Natural killer cell (primary cell): ENCODE measurements at places on chromosomes 7 and 10.
A peak's percentile ranks its signal among the peaks of the same experiment; 100 is the strongest.

GRCh38 chr7:491292-491957 lies 28.2 kb downstream of the PDGFA start:
- no peak for DNase-seq

GRCh38 chr10:12006671-12007070 lies 35.9 kb downstream of the UPF2 start:
- DNase-seq, result no peak

GRCh38 chr7:149291036-149291780 lies 29.2 kb downstream of the ZNF783 start:
- no peak for DNase-seq

GRCh38 chr10:126013489-126014281 lies 117.3 kb downstream of the FANK1 start:
- DNase-seq, result peak; percentile 19

DNA sequence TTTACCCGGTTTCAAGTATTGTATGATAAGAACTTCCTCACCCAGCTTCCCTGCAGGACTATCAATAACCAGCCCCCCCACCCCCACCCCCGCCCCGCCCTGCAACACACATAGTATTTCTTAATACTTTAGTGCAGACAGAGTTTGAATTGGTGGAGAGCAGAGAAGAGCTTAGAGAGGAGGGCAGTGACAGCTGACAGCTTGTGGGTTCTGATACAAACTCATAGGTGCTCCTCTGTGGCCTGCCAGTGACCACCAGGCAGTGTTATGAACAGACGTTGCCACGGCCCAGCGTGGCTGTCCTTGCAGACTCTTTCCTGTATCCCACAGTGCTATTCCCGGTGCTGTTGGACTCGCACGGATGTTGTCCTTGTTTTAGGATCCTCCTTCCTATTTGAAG lies 186.9 kb upstream of the ADO start:
- DNase-seq, result no peak

DNA sequence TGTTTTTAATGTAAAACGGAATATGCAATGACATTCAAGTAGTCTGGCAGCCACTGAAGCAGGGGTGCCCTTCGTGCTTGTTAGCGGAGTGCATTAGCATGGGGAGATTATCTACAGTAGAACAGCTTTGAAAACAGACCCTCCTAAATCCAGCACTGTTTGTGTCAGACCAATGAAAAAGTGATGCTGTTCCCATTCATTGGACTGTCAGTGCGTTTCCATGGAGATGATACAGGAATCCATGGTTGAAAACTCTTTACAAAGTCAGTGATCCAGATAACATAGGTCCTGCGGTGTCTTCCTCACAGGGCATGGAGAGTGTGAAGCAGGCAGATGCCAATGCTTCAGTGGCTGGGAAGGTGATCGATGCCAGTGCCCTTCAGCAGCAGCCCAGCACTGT lies 73.6 kb downstream of the ITGB8 start:
- no peak for DNase-seq

DNA sequence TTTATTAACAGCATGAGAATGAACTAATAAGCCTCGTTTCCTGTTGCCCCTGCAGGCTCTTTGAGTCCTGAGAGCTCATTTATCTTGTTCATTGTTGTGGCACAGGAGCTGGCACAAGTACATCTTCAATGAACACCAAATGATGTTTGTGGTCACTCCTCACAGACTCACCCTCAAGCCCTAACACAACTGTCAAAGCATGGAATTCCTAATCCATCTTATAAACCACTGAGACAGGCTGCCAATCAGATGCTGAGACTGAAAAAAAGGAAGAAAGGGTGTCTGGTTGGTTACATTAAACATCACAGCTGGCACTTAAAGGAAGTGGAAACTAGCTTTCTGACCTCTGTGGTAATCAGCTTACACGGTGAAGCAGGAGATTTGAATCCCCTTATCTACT lies 7.7 kb upstream of the CCDC172 start:
- DNase-seq, result no peak

DNA sequence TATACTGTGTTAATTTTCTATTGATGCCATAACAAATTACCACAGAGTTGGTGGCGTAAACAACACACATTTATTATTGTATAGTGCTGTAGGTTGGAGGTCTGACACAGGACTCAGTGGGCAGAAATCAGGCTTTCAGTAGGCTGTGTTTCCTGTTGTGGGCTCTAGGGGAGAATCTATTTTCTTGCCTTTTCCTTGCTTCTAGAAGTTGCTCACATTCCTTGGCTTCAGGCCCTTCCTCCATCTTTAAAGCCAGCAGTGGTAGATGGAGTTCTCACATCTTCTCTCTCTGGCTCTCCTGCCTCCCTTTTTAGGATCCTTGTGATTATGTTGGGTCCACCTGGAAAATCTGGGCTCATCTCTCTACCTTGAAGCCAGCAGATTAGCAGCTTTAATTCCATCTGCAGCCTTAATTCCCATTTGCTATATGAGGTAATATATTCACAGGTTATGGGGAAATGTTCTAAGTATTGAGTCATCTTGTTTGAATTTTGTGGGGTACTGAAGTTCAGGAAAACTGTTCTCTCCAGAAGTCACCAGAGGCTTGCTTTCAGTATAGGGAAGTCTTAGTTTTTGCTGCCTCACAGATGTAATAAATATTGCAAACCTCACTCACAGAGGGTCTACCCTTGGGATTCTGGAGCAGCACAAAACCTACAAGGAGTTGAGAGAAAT lies 38.9 kb downstream of the CCNY start:
- DNase-seq, result no peak

DNA sequence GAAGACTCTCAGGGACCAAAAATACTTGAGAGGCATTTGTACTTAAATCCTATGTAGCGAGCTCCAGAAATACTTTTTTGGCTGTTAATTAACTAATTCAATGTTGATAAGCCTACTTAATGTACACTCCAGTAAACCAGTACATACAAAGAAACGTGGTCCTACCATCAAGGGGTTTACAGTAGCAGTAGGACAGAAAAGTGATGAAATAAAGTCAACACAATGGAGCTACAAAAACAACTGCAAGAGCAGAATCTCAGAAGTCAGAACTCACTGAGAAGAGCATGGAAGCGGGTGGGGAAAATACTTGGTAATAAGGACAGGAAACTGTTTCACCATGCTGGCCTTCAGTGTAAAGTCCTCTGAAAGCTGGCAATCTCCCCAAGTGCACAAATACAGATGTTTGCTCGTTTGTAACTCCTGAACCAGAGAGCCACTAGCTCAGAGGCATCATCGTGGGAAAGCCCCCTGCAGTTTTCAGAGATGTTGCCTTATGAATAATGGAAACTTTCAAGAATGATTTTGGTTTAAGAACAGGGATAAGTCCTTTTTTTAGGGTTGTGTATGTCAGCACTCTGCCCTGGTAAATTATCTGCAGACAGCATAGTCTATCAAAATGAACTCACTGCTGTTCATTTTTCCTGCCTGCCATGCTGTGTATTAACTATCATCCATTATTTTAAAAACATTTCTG lies 233.2 kb downstream of the SORCS1 start:
- DNase-seq, result no peak

DNA sequence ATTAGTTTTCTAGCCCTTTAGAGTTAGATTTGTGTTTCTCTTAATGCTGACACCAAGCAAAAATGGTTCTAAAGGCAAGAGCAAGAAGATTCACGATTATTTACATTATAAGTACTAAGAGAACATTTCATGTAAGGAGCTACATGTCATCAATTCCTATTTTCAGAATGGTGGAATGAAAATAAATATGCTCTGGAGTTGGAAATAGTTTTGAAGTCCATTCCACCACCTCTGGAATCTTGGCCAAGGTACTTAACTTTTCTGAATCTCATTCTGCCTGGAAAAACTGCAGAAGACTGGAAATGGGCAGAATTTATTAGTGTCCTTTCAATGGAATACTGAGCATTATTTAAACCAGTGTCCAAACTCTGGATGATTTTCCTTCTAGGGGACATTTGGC lies 125.1 kb upstream of the RAB11FIP2 start:
- DNase-seq, result no peak

DNA sequence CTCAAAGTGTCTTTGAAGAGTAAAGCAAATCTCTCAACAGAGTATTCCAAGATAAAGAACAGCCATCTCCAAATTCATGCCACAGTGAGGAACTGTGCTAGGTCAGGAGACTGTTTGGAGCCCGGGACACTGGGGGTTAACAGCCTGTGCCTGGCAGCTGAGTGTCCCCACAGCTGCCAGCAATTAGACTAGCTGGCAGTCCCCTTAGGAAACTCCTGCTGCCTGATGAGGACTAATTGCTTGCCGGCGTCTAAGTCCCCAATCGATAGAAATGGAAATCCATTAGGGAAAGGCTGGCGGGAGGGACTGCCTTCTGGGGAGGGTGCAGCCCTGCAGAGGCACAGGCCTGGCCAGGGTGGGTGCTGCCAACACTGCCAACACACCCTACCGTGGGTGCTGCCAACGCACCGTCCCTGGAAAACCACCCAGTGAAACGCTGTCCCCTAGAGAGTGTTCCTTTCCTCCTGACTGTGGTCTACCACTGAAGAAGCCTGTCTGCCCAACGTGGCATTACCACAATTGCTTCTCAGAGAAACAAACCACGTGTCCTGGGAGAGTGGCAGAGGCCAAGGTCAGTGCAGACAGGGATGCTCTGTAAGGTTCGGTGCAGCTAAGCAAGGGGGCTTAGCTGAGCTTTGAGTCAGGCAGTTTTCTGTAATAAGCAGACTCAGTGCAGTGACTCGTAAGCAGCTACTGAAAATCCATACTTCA lies 60.8 kb downstream of the XRCC2 start:
- no peak for DNase-seq

DNA sequence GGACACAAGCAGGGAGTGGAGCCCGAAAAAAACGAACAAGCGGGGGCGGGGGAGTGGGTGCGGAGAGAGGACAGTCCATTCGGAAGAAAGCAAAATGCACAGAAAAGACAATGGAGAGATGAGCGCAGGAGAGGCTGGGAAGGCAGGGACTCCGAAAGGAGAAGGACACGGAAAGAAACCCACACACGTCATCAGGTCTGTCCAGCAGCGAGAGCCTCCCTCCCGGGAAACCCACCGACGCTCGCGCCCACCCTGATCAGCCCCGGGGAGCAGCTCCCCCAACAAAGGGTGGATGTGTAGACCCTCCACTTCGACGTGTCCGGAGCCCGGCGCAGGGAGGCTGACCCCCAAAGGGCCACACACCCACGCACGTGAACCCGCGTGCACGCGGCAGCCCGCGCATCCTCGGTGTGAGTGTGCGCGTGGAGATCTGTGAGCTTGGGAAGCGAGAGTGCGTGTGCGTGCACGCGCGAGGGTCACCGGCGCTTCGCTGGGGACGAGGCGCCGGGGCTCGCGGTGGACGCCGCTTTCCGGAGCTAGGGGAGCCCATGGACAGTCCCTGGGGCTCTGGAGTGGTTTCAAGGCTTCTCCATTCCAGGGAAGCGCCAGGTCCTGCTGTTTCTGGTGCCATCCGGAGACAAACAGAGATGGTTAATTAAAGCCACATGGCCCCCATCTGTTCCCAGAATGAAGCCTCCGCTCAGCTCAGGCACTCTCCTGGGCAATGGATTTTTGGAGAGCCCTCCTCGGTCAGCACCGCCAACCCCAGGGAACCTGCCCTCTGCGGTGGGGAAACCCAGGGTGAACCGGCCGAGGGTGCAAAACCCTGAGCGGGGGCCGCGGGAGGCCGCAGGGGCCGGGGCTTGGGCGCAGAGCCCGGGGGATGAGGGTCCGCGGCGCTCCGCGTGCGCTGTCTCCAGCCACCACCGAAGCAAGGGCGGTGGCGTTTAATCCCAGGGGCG lies 916 bp downstream of the LAMB1 start:
- DNase-seq, result no peak

DNA sequence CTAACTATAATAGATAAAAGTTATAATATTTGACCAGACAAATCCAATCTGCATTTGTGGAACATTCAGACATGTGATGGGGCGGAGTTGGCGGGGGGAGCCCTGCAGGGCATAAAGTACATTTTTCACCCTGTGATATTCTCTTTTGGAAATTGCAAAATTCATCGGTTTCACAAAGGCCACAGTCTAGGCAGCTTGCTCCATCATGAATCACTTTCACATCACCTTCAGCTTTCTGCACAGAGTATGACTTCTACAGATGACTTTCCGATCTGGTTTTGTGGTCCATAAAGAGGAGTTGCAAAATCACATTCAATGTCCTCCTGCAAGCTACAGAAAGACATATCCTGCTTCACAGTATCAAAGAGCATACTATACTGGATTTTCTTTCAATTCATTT lies 51.4 kb upstream of the APBB1IP start:
- no peak for DNase-seq

- no peak for DNase-seq
These were observed 36.8 kb upstream of the NUB1 start for GRCh38 chr7:151304856-151305255.

GRCh38 chr7:47478926-47479711 lies 102.8 kb downstream of the TNS3 start:
- DNase-seq, result no peak

- DNase-seq, result no peak
These were observed 1215.5 kb upstream of the LRRTM3 start for GRCh38 chr10:65710306-65710705.

DNA sequence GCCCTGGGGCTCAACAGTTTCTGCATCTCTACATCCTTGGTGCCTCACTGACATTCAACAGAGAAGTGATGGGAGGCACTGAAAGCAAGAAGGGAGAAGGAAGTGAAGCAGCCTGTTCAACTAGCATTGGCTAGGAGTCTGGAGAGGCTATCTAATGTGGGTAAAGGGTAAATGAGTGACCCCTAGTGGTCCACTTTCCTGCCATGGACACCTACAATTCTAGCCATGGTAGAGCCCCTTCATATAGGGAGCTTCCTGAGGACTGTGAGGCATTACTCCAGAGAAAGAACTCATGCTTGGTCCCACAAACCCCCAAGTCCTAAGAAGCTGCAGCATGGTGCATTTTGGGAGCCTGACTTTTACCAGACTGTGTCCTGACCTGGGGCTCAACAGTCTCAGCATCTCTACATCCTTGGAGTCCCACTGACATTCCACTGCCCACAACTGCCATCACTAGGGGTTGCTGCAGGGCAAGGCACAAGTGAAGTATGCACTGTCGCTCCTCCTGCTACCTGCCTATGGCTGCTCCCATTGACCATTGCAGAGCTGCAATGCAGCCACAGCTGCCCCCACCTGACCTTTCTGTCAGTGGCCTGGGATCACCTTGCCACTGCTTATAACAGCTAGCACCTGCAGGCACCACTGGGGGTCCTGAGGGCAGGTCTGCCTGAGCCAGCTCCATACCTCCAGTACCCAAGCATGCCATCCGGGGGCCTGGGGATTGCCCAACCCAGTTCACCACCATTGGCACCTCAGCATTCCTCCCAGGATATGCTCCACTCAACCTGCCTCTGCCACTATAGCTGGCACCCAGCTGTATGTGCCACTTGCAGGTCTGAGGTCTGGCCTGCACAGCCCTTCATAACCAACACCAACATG lies 44.1 kb upstream of the CDK6 start:
- no peak for DNase-seq

- no peak for DNase-seq
These were observed 311.9 kb upstream of the HGF start for GRCh38 chr7:82081644-82082224.

GRCh38 chr10:124387078-124387874 lies 31.4 kb downstream of the OAT start:
- DNase-seq, result peak; percentile 28
